ENCODE measurements at places on chromosomes 13 and 19.
A peak's percentile ranks its signal among the peaks of the same experiment; 100 is the strongest.

DNA sequence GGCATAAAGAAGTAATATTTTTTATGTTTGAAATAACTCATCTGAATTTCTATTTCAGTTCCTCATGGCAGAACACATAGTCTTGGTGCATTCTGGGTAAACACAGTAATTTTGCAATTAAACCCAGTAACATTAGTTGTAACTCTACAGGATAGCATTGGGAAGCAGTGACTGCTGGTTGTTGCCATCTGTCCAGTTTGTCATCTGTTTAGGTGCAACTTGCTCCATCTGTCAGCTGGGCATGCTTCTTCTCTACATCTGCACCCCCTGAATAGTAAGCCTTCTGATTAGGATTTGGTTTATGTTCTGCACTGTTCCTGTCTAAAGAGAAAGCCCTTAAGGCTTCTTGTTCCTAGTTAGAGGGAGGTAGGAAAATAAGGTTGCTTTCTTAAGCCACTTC lies 63.5 kb upstream of the CSNK1A1L start:
- no peak overlapping the region for H3K4me3 ChIP-seq
- DNase-seq: no peak
- no peak overlapping the region for H3K27ac ChIP-seq
- H3K36me3 ChIP-seq: no peaks in the 10 kb centered on the region
- no peaks in the 10 kb centered on the region for H3K4me1 ChIP-seq

DNA sequence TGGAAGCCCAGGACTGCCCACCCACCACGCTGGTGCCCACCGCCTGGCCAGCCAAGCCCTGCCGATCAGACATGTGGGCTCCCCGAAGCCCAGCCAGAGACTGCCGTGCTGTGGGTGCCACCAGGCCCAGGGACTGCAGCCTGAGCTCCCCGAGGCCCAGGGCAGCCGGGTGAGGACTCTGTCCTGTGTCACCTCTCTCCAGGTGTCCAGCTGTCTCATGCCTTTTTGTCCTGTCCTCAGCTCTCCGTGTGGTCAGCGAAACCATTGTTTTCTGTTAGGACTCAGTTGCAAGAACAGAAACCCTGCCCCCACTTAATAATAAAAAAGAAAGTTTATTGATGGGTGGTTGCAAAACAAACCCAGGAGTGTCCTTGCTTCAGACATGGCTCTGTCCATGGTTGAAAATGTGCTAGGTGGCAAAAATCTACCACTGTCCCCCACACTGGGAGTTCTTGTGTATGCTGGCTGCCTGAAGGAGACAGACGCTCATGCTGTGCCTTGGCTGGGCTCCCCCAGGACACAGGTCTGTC lies 9.9 kb downstream of the PLEKHF1 start:
- DNase-seq: no peak
- H3K27ac ChIP-seq: no peak overlapping the region
- no peaks in the 10 kb centered on the region for H3K36me3 ChIP-seq
- H3K4me1 ChIP-seq: no peaks in the 10 kb centered on the region
- H3K27me3 ChIP-seq: no peaks in the 10 kb centered on the region

- no peaks in the 10 kb centered on the region for H3K36me3 ChIP-seq
- H3K27me3 ChIP-seq: no peaks in the 10 kb centered on the region
- no peaks in the 10 kb centered on the region for H3K4me1 ChIP-seq
- no peak overlapping the region for H3K4me3 ChIP-seq
- H3K27ac ChIP-seq: no peak overlapping the region
Observed at GRCh38 chr13:97417698-97418097, 16.3 kb upstream of the RAP2A start.

- H3K36me3 ChIP-seq: no peaks in the 10 kb centered on the region
- no peaks in the 10 kb centered on the region for H3K4me1 ChIP-seq
- DNase-seq: no peak
- no peak overlapping the region for H3K4me3 ChIP-seq
- no peaks in the 10 kb centered on the region for H3K27me3 ChIP-seq
Observed at GRCh38 chr13:110114316-110114715, 192.6 kb downstream of the COL4A1 start.

GRCh38 chr13:112652512-112653070 lies 37.2 kb upstream of the ATP11A start:
- DNase-seq: peak; percentile 32
- no peak overlapping the region for H3K27ac ChIP-seq
- H3K36me3 ChIP-seq: no peaks in the 10 kb centered on the region

GRCh38 chr13:33870046-33870668 lies 52.2 kb downstream of the RFC3 start:
- H3K27ac ChIP-seq: peak overlapping the region; percentile 71
- H3K36me3 ChIP-seq: no peaks in the 10 kb centered on the region
- H3K27me3 ChIP-seq: no peaks in the 10 kb centered on the region
- H3K4me1 ChIP-seq: no peaks in the 10 kb centered on the region
- no peak overlapping the region for H3K4me3 ChIP-seq
